AG04449 (cell line): ENCODE measurements at places on chromosomes 3 and 15.

DNA sequence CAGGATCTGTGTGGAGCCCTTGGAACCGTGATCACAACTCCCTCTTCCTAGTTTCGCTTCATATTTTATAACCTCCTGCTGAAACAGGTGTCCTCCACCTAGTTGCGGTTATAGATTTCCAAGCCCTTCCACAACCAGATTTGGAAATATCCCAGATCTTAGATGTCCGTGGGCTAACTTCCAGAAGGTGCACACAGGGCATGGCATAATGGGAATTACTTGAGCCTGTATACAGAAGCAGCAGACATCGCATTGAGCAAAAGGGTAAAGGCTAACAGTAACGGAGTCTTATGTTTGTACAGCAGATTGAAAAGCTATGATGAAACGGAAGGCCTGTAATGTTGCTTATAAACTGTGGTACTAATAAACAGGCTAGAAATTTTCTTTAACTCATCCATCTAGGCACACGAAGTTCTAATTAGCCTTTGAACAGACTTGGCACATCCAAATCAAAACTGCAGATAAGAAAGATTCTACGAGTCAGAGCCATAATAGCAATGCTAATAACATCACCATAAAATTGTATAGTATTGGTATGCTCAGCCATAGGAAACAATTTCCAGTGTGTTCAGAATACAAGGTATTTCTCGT lies 1.2 kb upstream of the USF3 start:
- DNase-seq, result no peak

- no peak for DNase-seq
Observed at GRCh38 chr15:88707771-88708654, 69.2 kb downstream of the ISG20 start.

DNA sequence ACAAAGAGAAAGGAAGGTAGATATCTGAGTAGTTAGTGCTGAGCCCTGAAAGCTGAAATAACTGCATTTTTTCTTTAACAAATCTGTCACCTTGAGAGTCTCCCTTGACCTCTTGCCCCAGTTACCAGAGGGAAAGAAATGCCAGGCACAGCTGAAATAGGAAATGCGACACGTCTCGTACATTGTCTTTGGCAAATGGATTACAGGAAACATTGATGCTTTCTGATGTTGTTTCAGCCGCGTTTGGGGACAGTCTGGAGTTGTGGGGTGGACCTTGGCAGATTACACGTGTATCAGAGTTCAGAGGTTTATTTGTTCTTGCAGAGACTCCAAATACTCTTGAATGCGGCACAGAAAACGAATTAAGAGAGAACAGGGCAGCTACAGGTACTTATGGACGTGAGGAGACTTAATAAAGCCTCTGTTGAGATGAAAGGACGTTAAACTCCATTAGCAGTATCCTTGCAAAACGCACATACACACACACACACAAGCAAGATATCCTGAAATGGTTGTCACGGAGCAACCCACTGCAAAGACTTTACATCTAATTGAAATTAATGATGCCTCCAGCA lies 272.8 kb upstream of the RORA start:
- no peak for DNase-seq

DNA sequence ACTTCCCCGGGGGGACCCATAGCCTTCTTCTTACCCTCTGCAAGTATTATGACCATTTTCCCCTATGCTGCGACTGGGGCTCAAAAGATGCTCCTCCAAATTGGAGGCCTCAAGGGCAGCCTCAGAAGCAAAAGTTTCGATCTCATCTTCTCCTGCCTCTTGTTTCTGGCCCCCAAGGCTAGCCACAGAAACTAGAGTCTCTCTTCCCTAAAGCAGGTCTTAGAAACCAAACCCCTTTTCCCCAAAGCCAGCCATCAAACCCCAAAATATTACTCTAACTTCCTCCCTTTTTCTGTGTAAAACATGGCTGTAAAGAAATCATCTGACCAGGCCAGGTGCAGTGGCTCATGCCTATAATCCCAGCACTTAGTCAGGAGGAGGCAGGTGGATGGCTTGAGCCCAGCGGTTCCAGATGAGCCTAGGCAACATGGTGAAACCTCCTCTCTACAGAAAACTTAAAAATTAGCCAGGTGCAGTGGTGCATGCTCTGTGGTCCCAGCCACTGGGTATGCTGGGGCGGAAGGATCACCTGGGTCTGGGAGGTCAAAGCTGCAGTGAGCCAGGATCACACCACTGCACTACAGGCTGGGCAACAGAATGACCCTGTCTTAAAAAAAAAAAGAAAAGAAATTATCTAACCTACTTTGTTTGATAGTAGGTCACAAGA lies 36.7 kb upstream of the MFGE8 start:
- no peak for DNase-seq

DNA sequence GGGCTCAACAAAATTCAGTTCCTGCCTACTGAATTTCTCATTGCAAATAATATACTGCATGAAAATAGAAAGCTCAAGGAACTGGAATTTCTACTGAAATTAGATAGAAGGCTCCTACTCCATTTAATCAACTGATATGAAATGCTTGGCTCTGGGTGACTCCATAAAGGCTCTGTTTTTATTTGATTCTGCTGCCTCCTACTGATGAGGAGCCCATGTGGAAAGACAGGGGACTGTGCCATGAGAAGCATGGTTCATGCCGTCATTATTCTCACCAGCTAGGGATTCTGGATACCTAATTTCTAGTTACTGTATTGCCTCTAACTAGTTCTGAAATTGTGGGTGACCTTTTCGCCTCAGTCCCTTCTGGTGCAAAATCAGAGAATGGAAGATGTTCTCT lies 366.2 kb upstream of the DPH6 start:
- no peak for DNase-seq

DNA sequence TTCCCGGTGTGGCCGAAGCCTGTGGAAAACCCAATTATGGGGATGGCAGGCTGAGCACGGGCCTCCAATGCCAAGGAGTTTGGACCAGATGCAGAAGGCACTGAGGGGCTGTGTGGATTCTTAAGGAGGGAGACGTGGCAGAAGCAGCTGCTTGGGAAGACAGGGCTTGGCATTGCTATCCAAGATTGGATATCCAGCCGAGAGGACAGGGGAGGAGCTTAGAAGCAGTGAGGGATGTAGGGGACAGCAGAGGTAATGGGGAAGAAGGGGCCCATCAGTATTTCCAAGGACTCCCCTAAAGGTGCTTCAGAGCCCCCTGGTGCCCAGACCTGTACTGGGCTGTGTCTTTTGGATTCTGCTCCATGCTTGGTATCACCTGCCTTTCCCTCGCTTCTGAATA lies 112.8 kb upstream of the TLE3 start:
- DNase-seq, result no peak

GRCh38 chr3:119819806-119820205 lies 37.9 kb downstream of the NR1I2 start:
- no peak for DNase-seq

- no peak for DNase-seq
Observed at GRCh38 chr3:143103652-143104051, 15.9 kb upstream of the CHST2 start.

- DNase-seq, result no peak
Observed at GRCh38 chr3:181739628-181740027, 27.9 kb downstream of the SOX2 start.

DNA sequence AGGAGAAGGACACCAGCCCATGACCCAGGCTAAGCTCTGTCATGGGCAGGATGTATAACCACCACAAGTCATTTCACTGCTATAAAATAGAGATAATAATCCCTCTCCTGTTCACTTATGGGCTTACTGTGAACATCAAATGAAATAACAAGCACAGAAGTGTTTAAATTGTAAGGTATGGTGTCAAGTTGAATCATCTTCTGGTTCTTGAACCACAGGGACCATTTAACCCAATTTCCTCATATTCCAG lies 44.3 kb upstream of the TLE3 start:
- no peak for DNase-seq

DNA sequence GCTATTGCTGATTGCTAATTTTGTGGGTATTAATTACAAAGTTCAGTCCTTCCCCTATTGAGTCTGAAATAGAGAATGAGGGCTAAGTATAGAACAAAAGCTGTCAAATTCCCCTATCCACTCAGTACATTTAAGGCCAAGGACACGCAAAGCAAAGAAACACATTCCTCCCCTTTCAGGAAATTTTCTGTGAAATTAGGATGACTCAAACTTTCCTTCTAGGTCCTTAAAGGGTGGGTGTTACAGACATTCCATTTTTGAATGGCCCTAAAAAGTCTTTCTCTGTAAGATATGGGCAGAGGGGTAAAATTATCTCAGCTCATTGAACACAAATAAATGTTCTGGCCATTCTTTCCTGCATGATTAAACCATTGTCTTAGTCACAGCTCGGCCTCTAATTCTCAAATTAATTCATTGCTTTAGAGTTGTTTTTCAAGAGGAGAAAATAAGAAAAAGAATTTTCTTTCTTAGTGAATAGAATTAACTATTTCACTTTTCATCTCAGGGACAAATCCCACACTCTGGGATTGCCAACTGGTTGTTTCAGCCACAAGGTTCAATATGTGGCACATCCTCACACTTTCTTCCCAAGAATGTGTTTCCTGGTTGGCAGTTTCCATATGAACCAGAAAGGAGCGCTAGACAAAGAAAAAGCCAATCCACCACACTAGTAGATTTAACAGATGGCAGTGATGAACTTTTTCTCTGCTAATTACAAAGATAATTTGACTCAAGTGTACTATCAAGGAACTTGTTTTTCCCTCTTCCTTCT lies 424.1 kb downstream of the ZNF385D start:
- DNase-seq, result peak; percentile 29

GRCh38 chr3:194380326-194380725 lies 10.8 kb upstream of the LRRC15 start:
- no peak for DNase-seq

- no peak for DNase-seq
Observed at GRCh38 chr3:101825904-101826445, 23.3 kb upstream of the NFKBIZ start.

DNA sequence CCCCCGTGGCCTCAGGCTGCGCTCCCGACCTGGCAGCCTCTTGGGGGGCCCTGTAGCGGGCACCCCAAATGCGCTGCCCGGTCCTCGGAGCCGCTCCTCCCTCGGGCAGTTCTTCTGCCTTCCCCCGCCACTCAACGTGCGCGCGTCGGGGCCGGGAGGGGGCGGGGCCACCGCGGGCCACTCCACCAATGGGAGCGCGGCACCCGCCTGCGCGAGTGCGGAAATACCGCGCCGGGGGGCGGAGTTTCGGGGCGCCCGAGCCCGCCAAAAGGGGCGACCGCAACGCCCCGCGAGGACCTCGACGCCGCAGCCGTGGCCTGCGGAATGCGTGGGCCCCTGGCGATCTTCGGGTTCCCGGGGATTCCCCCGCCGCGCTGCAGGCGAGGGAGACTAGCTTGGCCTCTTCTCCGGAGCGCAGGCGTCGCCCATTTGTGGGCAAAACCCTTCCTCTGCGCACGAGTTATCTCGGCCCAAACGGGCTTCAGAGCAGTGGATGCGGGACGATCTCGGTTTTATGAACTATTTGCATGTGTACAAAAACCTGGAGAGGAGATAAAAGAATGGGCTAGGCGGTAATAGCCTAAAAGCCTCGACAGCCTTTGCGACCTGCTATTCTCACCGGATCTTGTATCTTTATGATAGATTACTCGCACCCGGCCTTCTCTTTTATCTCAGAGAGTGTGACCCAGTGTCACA lies at the start of gene TASOR:
Gene TASOR (minus strand): TSS at position 144 of the 696 bp plus-strand sequence. CDS start 259 bp downstream, outside the sequence.
- DNase-seq, result no peak

- DNase-seq, result peak; percentile 62
Observed at GRCh38 chr3:69085833-69086722, 1.3 kb downstream of the ARL6IP5 start.

GRCh38 chr3:72161881-72162595 lies 377.1 kb upstream of the PROK2 start:
- no peak for DNase-seq

- no peak for DNase-seq
Observed at GRCh38 chr15:101520395-101520794, 30.9 kb upstream of the PCSK6 start.

DNA sequence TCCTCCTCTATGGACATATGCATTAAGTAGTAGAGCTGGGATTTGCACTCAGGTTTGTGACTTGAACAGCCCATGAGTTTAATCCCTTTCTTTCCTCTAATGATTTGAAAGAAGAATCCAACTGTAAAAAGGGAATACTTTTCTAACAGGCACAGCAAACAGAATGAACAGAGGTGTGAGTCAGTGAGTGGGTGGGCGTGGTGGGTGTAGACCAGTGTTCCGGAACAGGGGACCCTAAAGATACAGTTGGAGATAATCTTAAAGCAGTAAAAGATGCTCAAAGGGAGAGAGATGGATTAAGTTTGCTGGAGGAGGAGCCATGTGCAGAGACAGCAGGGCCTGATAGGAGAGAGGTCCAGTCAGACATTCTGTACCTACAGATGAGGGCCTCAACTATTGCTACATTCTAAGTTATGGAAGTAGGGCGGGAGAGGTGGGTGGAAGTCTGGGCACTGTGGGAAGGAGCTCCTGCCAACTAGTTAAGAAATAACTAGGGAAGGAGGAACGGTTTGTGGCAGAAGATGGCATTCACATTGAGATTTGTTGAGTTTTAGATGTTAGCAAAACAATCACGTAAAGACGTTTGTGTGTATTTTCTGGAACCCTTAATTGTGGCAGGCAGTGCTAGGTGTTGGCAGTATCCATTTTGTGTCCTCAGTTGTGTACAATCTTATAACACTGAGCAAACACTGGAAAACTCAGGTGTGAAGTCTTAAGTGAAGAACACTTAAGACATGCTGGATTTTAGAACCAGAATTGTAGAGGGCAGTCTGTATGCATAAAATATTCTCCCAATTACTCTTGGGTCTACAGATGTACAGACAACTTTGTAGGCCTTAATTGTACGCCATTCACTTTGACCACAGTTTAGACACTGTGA lies 511.0 kb downstream of the GRM7 start:
- DNase-seq, result no peak

- peak; percentile 60 for DNase-seq
Observed at GRCh38 chr3:17643691-17644090, 98.7 kb downstream of the TBC1D5 start.

- DNase-seq, result no peak
Observed at GRCh38 chr15:37898362-37898761, 36.1 kb upstream of the TMCO5A start.

DNA sequence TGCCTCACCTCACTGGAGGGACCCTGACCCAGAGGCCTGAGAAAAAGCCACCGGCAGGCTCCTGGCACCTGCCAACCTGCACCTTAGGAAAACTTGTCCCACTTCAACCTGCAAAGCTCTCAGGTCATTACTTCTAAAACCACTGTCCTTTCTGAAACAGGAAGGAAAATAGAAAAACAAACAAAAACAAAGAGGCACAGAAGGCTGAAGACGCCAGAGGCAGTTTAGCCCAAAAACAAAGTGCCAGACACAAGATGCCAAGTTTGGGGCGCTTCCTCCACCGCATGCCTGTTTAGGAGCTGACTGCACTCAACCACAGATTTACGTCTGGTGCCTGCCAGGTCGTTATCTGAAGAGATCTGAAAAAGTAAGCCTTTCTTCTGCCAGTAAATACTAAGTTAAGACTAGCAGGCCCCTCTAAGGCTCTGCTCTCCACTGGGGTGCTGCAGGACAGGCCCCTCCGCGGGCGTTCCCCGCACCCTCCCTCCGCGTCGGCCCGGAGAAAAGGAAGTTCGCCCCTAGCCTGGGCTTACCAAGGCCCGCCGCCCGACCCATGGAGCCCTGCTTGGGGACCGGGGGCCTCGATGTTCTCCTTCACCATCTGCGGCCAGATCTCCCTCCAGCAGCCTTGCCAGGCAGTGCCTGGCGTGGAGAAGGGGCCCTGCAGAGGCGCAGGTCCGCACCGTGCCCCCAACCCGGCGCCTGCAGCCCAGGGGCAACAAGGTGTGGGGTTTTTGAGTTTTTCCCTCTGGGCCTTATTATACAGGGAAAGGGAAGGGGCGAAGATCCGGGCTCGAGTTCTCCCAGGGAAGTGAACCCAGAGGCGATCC lies 1.3 kb downstream of the GOLGA8A start:
- no peak for DNase-seq

- no peak for DNase-seq
Observed at GRCh38 chr15:70765504-70766281, 2.3 kb upstream of the UACA start.
